ENCODE measurements at places on chromosomes 7 and 10.
A peak's percentile ranks its signal among the peaks of the same experiment; 100 is the strongest.

- no peak for DNase-seq
These were observed 211.4 kb upstream of the MDFIC start for GRCh38 chr7:114710499-114710898.

- DNase-seq = no peak
These were observed 53.0 kb upstream of the PDGFA start for GRCh38 chr7:572416-573268.

- no peak for DNase-seq
These were observed 27.1 kb downstream of the LMTK2 start for GRCh38 chr7:98133621-98134303.

DNA sequence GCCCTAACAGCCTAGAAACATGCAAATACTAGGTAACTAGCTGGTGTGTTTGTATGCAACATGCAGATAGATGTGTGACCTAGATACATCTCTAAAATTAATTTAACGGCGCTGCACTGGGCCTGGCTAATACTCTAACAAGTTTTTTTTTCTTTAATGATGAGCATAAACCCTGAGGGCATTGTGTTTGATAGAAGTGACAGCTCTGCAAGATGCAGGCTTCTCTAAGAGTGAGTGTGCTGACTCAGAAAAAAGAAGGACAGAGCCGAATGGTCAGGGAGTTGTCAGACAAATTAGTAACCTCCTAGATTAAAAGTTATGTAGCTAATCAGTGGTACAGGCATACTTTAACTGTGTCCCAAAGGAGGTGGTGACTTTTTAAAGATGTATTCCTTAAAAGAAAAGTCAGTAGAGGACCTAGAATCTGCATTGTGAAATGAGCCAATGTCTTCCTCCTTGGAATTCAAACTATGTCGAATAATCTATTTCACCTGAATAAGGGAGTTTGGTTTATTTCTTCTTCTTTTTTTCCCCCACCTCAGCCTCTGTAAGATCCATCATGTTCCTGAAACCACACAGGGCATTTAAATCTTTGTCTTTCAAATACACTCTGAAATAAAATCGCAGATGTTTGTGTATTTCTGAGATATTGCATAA lies 315.1 kb downstream of the GFRA1 start:
- no peak for DNase-seq

GRCh38 chr7:149714910-149715471 lies 58.4 kb downstream of the ZNF467 start:
- DNase-seq = no peak

GRCh38 chr7:159050704-159051103 lies 94.0 kb downstream of the VIPR2 start:
- no peak for DNase-seq

DNA sequence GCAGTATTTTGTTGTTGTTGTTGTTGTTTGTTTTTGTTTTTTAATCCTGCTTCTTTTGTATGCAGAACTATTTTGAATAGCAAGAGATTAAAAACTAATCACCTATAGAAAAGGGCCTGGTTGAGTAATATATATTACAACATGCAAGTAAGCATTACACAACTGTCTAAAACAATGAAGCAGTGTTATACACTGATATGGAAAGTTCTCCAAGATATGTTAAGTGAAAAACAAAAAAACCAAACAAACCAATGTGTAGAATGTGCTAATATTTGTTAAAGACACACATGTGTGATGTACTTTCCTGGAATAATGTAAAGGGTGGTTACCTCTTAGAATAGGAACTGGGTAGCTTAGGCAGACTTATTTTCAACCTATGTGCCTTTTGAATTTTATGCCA lies 117.4 kb downstream of the ZNF365 start:
- DNase-seq = no peak

- DNase-seq = no peak
These were observed 21.2 kb downstream of the YAE1 start for GRCh38 chr7:39587393-39587792.

DNA sequence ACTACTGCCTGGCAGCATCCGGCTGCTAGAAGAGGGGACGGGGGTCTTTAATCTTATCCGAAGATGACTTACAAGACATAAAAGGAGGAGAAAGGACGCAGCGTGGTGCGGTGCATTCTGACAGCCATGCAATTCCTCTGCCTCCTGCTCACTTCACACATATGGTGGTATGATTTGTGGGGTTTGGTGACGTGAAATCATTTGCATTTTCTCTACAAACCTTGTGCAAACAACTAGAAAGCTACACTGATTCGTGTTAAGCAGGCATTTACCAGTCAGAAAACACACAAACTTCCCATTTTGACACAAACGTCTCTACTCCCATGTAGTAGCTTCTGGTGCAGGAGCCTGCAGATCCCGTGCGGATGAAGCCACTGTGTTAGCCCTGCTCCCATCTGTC lies 6.8 kb upstream of the TCERG1L start:
- DNase-seq = no peak

- no peak for DNase-seq
These were observed 26.3 kb upstream of the PPIF start for GRCh38 chr10:79320820-79321493.

DNA sequence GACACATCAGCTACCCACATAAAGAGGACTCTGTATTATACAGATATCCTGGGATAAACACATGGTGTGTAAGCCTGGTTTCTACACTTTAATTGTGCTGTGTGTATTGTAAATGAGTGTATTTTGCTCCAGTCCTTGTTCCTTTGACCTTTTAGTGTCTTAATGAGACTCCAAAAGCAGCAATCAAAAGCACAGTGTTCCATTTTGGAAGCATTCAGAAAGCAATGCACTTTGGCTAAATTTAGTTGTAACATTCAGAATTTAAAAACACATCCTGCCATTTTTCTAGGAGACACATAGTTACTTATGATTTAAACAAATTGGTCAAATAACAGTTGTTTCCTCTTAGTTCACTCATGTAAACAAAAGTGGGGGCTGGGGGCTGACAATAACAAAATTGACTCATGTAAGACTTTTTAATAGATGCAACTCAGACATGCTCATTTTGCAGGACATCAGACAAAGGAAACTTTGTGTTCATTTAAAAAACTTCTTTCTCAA lies 122.2 kb downstream of the GPR37 start:
- no peak for DNase-seq

DNA sequence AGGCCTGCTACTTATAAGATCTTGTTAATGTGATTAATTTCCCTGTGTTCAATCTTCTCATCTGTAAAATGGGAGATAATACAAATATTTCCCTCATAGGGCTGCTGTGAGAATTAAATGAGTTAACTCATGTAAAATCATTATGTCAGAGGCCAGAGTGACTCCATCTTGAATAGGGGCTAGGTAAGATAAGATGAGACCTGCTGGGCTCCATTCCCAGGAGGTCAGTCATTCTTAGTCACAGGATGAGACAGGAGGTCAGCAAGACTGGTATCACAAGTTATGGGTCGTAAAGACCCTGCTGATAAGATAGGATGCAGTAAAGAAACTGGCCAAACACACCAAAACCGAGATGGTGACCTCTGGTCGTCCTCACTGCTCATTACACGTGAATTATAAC lies 200.7 kb downstream of the CYP26A1 start:
- no peak for DNase-seq

GRCh38 chr7:98841179-98841997 lies 28.4 kb downstream of the TMEM130 start:
- peak; percentile 82 for DNase-seq

DNA sequence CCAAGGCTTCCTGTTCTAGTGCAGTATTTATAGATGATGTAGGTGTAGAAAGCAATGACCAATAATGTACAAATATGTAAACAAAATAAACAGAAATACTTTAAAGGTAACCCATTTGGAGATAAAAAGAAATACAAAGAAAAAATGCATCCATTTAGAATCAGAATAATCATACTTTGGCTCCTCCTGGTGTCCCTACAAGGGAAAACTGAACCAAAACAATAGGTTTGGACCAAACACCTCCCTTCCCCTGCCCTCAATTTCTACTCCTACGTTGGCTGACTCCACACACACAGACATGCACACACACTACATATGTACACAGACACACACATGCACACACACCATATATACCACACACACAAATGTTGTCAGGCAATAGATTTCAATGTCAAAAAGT lies 36.0 kb downstream of the C10orf143 start:
- DNase-seq = no peak

DNA sequence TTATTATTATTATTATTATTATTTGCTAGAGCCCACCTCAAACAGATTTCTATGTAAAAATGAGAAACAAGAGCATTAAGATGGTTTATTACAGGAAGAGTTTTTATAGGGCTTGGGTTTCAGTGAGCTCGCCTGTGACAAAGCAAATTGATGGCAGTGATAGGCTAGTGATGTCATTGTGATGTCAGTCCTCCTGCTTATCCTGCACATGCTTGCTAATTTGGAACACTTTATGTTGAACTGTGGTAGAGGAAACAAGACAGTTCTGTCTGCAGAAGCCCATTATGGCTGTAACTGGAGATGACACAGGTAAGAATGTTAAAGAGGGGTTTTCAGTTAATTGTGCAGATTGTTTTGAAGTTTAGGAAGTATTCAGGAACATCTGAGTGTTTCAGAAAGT lies 68.3 kb downstream of the CREM start:
- no peak for DNase-seq

DNA sequence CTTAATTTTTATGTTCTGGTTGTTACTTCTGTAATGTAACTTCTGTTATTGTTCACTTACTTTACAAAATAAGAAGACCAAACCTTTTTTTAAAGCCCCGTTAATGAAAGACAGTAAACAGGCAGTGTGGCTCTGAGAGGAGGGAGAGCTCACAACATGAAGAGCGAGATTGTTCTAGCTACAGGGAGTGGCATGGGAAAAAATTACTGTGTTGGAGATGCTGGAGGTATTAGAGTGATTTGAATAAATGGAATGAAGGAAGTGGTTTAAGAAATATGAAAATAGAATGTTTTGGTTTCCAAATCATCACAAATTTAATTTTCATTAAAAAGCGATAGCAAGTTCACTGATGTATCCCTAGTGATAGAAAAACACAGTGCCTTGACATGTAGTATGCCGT lies 31.8 kb downstream of the REEP3 start:
- DNase-seq = no peak

- no peak for DNase-seq
These were observed 568.0 kb upstream of the IGFBP3 start for GRCh38 chr7:46489106-46489505.

All from left ventricle myocardium superior (tissue), 1 donor.